ENCODE measurements at places on chromosomes 5 and 9.

- peaks cover 30% of the 10 kb centered on the region for H3K4me1 ChIP-seq
- no peak for DNase-seq
- peaks cover 3% of the 10 kb centered on the region for H3K36me3 ChIP-seq
- H3K27ac ChIP-seq, result peak overlapping the region; percentile 45
- H3K4me3 ChIP-seq, result no peak overlapping the region
These were observed 15.7 kb downstream of the TMEM8B start for GRCh38 chr9:35844628-35845270.

DNA sequence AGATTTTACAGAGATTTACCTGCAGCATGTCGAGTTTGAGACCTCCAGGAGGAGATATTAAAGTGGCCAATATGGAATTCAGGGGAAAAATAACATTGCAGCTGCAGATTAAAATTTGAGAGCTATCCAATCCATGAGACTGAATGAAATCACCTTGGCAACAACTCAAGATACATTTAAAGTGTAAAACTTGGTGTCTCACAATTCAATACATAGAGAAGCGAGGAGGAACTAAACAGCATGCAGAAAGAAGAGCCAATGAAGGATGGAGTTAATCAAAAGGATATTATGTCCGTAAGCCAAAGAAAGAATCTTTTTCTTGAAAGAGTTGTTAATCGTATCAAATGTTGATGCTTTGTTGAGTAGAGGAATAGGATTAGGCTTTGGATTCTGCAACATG lies 455.1 kb downstream of the CDH18 start:
- no peak for DNase-seq
- no peaks in the 10 kb centered on the region for H3K4me1 ChIP-seq
- no peak overlapping the region for H3K4me3 ChIP-seq
- H3K36me3 ChIP-seq, result no peaks in the 10 kb centered on the region

- no peaks in the 10 kb centered on the region for H3K36me3 ChIP-seq
- peaks cover 11% of the 10 kb centered on the region for H3K4me1 ChIP-seq
- H3K27ac ChIP-seq, result no peak overlapping the region
- H3K27me3 ChIP-seq, result no peaks in the 10 kb centered on the region
These were observed 3.6 kb upstream of the JADE2 start for GRCh38 chr5:134521841-134522240.

DNA sequence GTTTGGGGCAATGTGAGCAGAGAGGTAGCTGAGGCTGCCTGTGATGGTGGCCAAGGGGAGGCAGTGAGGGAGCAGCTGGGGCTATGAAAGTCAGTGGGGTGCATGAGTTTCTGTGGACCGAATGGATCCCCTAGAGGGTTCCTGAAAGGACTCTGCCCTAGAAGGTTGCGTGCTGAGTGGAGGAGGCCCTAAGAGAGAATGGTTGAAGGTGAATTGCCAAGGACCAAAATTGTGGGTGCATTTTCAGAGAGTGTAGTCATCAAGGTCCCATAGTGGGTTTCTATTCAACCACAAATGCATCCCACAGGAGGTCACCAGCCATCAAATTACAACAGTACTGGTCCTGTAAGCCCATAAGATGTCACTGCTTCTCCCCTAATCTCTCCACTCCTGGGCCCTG lies 298.3 kb downstream of the CDK5RAP2 start:
- no peak overlapping the region for H3K4me3 ChIP-seq
- no peaks in the 10 kb centered on the region for H3K4me1 ChIP-seq
- H3K27me3 ChIP-seq, result no peaks in the 10 kb centered on the region
- no peaks in the 10 kb centered on the region for H3K36me3 ChIP-seq
- DNase-seq, result no peak

DNA sequence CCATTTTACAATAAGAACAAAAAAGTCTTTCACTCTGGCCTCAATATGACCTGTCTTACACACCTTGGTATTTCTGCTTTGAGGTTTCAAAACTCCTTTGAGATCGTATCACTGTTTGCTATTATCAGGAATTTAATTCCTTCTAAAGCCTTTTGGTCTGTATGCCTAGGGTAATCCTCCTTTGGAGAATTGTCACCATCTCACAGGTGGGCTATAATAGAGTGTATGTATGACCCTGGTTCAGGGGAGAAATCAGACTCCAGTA lies 13.7 kb downstream of the CMYA5 start:
- no peaks in the 10 kb centered on the region for H3K4me1 ChIP-seq
- no peaks in the 10 kb centered on the region for H3K27me3 ChIP-seq
- H3K27ac ChIP-seq, result no peak overlapping the region
- H3K4me3 ChIP-seq, result no peak overlapping the region

GRCh38 chr9:100761276-100761802 lies 183.5 kb downstream of the CAVIN4 start:
- no peaks in the 10 kb centered on the region for H3K27me3 ChIP-seq
- H3K36me3 ChIP-seq, result no peaks in the 10 kb centered on the region
- H3K4me3 ChIP-seq, result no peak overlapping the region
- DNase-seq, result no peak
- H3K27ac ChIP-seq, result no peak overlapping the region

All from vagina (tissue), 2 donors.